Fibroblast of pulmonary artery (primary cell): ENCODE measurements at places on chromosomes 1 and 21.

- peak; percentile 72 for DNase-seq
Observed at GRCh38 chr1:238658763-238659162, 727.6 kb upstream of the CHRM3 start.

DNA sequence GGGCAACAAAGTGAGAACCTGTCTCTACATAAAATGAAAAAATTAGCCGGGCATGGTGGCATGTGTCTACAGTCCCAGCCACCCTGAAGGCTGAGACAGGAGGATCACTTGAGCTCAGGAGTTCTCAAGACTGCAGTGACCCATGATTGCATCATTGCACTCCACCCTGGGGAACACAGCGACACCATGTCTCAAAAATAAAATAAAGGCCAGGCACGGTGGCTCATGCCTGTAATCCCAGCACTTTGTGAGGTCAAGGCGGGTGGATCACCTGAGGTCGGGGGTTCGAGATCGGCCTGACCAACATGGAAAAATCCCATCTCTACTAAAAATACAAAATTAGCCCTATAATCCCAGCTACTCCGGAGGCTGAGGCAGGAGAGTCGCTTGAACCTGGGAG lies 20.1 kb downstream of the ANKRD13C start:
- DNase-seq: no peak

DNA sequence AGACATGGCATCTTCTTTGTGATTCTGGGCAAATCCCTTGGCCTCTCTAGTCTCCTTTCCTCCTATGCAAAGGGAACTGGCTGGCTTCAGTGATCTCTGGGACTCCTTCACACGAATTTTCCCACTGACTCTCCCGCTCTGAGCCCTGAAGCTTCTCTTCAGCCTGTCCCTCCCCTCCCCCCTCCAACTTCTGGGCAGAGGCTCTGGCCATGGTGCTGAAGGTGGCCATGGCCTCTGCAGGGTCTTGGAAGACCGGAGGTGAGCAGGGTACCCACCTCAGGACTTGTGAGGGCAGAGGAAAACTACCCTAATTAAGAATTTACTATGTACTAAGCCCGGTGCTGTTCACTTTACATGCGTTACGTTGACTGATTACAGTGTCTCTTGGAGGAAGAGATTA lies 29.4 kb upstream of the POU3F1 start:
- peak; percentile 39 for DNase-seq

DNA sequence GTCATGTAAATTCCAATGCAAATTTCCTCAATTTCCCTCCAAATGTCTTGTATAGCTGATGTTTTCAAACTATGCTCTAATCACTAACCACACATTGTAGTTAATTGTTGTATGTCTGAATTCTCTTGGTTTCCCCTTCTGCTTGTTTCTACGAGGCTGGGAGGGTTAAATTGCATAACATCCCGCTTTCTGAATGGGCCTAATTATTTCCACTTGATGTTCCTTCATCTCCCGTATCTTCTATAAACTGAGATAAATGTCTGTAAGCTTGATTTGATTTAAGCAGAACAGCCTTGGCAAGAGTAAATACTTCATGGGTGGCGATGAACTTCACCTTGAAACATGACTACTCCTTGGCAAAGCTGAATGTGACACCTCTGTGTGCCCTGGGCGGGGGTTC lies 72.2 kb downstream of the SERINC2 start:
- no peak for DNase-seq

DNA sequence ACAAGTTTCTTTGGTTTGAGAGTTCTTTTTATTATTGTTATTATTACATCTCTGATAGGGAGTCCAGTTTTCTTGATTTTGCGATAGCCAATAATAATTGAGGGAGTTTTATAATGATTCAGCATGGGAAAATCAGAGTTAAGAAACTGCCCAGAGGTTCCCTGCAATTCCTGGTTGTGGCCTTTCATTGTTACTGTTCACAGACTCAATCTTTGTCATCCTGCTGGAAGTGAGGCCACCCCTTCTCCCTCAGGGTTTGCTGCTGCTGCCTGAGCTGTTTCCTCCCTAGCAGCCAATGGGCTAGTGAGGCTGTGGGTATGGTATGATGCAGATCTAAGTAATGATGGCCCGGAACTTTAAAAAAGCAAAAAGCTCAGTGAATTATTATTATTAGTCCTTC lies 50.2 kb upstream of the TACSTD2 start:
- DNase-seq: peak; percentile 4

- peak; percentile 51 for DNase-seq
Observed at GRCh38 chr1:211653293-211653692, 22.1 kb downstream of the NEK2 start.

- no peak for DNase-seq
Observed at GRCh38 chr1:10368194-10368593, 30.7 kb upstream of the PGD start.

GRCh38 chr1:39174390-39175081 lies 30.0 kb upstream of the MACF1 start:
- no peak for DNase-seq

GRCh38 chr1:154583773-154584172 lies 16.2 kb downstream of the CHRNB2 start:
- DNase-seq: peak; percentile 73

DNA sequence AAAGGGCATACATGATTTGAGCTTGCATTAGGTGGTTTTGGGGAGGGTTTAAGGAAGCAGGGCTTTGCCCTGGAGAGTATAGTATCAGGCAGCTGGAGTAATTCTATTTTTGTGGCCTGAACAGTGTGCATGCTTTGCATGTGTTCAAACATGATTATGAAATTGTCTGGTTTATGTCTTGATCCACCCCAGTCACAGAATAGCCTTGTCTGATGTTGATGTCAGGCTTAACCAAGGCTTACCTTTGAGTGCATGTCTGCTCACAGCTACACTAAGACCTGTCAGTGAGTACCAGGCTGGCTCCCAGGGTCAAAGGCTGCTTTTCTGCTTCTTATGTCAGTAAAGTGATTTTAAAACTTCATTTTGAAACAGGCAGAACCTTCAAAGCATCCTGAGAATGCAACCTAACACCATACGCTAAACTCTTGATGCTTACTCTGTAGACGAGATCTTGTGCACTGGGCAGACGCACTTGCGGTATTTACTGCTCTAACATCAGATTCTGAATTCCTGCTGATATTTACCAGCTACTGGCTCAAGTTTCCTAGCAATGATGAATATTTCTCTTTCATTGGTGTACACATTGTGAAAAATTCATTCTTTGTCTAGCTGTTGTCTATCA lies 78.9 kb downstream of the MAP3K21 start:
- DNase-seq: no peak

DNA sequence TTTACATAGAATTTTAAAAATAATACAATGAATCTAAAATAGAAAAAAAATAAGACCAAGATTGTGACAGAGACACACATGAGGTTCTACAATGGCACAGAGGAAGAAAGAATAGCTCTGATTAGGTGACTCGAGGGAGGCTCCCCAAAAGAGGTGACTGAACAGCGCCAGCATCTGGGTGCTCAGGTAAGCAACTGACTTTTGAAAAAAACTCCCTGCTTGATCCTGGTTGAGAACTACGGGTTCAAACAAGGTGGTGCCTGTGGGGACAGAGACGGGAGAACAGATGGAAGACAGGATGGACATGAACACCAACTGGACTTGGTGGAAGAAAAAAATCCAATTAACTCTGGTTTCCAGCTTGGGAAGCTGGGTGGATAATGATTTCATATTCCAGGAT lies 22.5 kb downstream of the BATF3 start:
- DNase-seq: no peak
